Fibroblast of gingiva (primary cell): ENCODE measurements at places on chromosomes 6 and 20.

GRCh38 chr20:13200767-13201500 is 20.1 kb upstream of the ISM1 start:
- no peak for DNase-seq

- DNase-seq: no peak
These were observed 407.6 kb upstream of the SOX4 start for GRCh38 chr6:21185861-21186478.

DNA sequence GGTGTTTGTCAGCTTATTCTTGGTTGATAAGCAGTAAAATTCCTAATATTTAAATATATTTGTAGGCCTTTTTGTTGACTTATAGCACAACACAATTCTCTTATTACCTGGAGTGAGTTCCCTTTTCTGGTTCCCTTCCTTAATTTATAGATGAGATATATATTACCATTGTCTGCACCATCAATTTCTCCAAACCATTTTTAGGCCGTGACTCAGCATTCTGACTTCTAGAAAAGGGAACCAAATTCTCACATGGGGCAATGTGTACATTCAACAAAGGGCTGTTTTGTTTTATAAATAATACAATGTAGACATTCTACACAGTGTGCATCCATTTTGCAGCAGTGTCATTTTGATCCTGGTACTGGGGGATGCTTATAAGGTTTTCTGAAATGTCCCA is 52.8 kb downstream of the NCOA7 start:
- DNase-seq: no peak

DNA sequence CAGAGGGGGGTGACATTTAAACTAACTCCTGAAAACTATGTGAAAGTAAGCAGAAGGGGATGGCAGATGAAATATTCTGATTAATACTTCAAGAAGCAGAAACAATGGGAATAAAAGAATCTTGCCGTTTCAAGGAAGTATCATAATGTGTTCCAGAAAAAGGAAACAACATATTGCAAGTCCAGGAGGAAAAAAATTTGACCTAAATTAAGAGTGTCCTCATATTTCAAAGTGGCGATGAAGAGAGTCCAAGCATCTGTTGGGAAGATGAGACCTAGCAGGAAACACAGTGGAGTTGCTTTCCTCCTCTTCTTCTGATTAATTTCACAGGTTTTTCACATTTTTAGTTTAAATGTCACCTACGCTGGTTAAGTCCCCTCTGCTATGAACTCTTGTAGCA is 45.6 kb upstream of the TNFAIP3 start:
- DNase-seq: peak; percentile 51

GRCh38 chr6:38779310-38780062 is 64.4 kb downstream of the DNAH8 start:
- no peak for DNase-seq

DNA sequence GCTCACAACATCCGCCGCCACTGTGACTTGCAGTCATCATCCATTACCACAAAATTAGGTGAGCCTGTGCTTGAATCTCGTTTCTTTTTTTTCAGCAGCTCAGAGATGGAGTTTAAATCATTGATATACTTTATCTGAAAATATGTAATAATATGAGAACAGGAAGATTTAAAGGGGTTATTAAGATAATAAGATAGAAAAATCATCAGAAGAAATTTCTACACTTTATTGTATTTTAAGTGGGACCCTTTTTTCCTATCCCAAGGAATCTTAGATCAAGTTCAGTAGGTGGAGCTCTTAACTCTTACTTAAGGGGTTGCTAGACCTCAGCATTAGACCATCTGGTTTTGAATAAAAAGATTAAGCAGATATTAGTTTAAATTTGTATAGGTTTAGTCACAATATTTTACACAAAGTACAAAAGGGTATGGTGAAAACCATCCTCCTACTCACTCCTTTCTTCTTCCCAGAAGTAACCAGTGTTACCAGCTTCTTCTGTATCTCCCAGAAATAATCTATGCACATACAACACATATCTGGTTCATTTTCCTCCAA is 9.4 kb upstream of the NCOA7 start:
- peak; percentile 6 for DNase-seq

DNA sequence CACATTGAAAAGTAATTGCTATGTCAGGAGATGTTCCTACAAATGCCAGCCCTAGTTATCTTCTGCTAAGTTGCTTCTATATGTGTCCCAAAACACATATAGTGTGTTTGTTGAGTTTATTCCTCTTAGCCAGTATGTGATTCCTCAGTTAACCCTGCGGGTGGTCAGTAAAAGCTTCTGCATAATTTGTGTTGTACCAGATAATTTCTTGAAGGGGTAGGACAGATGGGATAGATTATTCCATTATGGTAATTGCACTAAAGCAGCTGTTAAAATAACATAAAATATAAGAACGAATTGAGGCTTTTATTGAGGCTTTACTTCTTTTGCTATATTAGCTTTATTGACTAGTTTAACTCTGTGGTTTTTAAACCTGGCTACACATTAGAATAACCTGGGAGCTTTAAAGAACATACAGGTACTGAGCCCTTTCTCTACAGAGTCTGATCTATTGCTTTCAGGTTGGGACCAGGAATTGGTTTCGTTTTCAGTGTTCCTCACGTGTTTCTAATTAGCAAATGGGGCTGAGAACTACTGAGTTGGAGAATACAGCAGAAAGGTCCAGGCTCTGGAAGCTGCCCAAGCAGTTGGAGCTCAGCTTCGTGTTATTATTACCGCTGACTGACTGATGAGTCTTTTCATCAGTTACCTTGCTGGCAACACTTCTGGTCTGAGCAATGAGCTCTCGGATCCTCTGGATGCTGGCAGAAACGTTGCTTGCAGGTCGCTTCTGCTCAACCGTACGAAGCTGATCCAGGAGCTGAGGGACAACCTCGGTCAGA is 56.9 kb downstream of the FAM229B start:
- DNase-seq: peak; percentile 57

GRCh38 chr6:73942592-73943186 is 246.7 kb downstream of the CD109 start:
- peak; percentile 27 for DNase-seq

GRCh38 chr20:12570371-12570770 is 438.4 kb upstream of the SPTLC3 start:
- no peak for DNase-seq
